Body of pancreas (tissue), 4 donors: ENCODE measurements at places on chromosomes 5 and 9. TPM values are rescaled to one million over a fixed set of nuclear protein-coding genes. Genes with fewer than 3 reads are reported as not detected.

MARCOL gene
- total RNA-seq = not detected

TEX48 gene
- not detected for total RNA-seq

DNA sequence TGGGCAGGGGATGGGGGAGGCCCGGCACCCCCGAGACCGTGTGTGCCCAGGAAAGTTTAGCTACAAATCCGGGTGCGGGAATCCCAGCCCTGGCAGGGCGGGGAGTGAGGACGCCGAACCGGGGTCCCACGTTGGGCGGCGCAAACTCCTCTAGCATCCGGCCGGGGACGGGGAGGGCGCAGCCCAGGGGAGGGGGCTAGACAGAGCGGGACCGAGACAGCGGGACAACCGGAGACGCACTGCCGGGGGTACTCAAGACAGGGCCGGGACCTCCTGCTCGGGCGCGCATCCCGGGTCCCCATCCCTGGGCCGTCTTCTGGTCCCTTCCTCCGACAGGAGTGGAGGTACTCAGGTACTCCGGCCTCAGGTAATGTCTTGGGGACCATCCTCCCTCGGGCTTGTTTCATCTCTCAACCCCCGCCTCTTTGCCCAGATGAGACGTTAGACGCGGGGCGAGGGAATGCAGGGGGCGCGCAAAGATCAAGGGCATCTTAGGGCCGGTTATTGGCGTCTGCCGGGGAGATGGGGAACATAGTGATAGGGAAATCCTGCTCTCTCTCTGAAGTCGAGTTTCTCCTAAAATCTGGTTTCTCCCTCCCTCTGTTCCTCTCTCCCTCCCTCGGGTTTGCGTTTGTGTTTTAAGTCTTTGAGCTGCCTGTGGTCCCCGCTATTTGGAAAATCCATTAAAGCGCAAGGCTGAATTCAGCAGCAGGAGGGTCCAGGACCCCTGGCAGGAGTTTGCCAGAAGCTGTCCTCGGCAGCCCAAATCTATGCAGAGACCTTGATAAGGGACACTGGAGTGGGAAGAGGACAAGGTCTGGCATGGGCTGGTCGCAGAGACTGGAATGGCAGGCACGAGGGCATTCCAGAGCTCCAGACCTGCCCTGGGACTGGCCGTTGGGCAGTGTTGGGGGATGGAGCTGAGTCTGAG, 815 bp downstream of the PDZD2 start:
- no peak overlapping the region for H3K27ac ChIP-seq
- no peaks in the 10 kb centered on the region for H3K27me3 ChIP-seq
- no peaks in the 10 kb centered on the region for H3K36me3 ChIP-seq
- H3K4me1 ChIP-seq = peaks cover 22% of the 10 kb centered on the region
- peak; percentile 7 for DNase-seq
- H3K4me3 ChIP-seq = no peak overlapping the region

GRCh38 chr5:124193371-124193789, 553.1 kb downstream of the ZNF608 start:
- no peak overlapping the region for H3K4me3 ChIP-seq
- H3K27ac ChIP-seq = no peak overlapping the region
- no peaks in the 10 kb centered on the region for H3K27me3 ChIP-seq
- no peaks in the 10 kb centered on the region for H3K4me1 ChIP-seq
- H3K36me3 ChIP-seq = no peaks in the 10 kb centered on the region
- DNase-seq = no peak

DNA sequence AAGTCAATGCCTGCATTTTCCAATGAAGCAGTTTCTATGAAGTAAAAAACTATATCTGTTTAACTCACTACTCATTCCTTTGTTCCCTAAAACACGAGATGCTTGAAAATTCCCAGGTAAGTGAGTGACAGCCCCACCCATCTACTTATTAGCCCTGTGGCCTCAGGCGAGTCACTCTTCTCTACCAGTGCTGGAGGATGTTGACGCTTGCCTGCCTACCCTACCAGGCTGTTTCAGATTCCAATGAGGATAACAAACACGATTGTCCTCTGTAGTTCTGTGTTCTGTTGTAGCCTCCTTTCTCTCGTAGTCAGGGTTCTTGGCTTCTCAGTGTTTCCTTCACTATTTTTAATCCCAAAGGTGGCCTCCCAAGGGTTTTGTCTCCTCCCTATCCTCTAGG, 388.8 kb downstream of the KDM4C start:
- no peaks in the 10 kb centered on the region for H3K4me1 ChIP-seq
- no peak for DNase-seq
- no peak overlapping the region for H3K4me3 ChIP-seq
- no peak overlapping the region for H3K27ac ChIP-seq
- H3K27me3 ChIP-seq = no peaks in the 10 kb centered on the region

DNA sequence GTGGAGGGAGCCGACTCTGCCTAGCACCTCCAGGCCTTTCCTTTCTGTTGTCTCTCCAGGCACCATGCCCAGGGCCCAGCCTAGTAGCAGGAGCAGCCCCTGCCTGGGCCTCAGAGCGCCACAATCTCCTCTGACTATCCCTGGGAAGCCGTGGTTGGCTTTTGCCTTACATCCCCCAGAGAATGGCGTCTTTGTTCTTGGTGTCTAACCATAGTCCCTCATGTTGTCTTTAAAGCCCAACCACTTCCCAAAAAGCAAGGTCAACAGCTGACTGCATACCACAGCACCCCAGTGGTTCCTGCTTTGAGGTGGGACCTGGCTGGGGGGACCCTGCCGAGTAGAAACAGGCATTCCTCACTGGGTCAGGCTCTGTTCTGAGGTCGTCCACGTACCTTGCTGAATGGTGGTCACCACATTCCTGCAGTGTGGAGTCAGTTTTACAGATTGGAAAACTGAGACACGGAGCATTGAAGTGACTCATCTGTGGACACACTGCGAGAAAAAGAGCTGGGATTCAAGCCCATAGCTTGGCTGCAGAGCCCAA, 13.7 kb upstream of the CERCAM start:
- H3K27me3 ChIP-seq = no peaks in the 10 kb centered on the region
- H3K27ac ChIP-seq = no peak overlapping the region
- no peak for DNase-seq

- H3K36me3 ChIP-seq = no peaks in the 10 kb centered on the region
- H3K27me3 ChIP-seq = no peaks in the 10 kb centered on the region
- DNase-seq = no peak
- H3K27ac ChIP-seq = no peak overlapping the region
Observed at GRCh38 chr5:137305971-137306602, 193.0 kb downstream of the SPOCK1 start.
